ENCODE measurements at places on chromosomes 1 and 21.

- no peak for DNase-seq
Observed at GRCh38 chr1:244207042-244207934, 156.2 kb downstream of the ZBTB18 start.

GRCh38 chr21:34948157-34948556, 100.9 kb downstream of the RUNX1 start:
- DNase-seq, result no peak

DNA sequence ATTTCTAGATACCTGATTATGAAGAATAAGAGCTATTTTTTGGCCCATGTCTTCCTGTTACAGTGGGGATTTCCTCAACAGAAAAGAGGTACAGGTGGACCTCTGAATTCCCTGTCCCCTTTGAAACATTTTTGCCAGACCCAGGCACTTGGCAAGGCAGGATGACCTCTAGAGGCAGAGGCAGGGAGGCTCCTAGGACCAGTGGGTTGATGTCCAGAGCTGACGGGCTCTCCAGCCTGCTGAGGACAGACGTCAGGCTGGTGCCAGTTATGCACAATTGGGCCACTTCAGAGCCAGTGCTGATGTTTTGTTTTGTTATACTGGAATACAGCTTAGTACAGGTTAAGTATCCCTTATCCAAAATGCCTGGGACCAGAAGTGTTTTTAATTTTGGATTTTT, 18.5 kb upstream of the A3GALT2 start:
- peak; percentile 10 for DNase-seq

- DNase-seq, result no peak
Observed at GRCh38 chr1:203644191-203644590, 17.6 kb downstream of the ATP2B4 start.

GRCh38 chr1:212166244-212166643, 119.0 kb upstream of the PPP2R5A start:
- no peak for DNase-seq

- DNase-seq, result no peak
Observed at GRCh38 chr1:175157200-175157599, 35.4 kb downstream of the KIAA0040 start.

- no peak for DNase-seq
Observed at GRCh38 chr1:37763791-37764413, 1.0 kb downstream of the EPHA10 start.

DNA sequence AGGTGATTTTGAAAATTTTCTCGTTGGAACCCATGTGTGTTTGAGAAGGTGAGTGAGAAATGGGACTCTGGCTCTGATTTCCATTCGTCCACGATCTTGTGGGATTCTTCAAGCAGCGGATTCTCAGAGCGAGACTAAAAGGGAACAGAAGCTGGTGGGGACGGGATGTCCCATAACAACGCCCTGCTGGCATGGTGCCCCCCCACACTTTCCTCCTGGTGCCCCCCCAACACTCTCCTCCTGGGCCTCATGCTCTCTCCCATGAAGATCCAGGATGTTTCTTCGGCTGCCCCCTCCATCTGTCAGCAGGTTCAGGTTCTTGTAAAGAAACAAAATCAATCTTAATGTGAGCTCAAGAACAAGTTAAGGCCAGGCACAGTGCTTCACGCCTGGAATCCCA, 29.1 kb downstream of the PRDM15 start:
- no peak for DNase-seq

DNA sequence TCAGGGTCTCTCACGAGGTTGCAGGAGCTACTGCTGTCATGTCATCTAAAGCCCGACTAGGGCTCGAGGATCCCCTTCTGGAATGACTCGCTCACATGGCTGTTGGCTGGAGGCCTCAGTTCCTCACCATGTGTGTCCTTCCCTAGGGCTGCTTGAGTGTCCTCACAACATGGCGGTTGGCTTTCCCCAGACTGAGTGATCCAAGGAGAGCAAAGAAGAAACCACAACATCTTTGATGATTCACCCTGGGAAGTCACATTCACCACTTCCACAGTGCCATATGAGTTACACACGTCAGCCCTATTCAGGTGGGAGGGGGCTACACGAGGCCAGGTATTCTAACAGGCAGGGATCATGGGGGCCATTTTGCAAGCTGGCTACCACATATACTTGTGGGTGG, 64.9 kb downstream of the FHAD1 start:
- no peak for DNase-seq
